ENCODE measurements at places on chromosomes 12 and 14. TPM values are rescaled to one million over a fixed set of nuclear protein-coding genes. Genes with fewer than 3 reads are reported as not detected.

The FRMD6 gene
- 169 TPM for total RNA-seq

The MYH6 gene
- total RNA-seq = 3.4 TPM

The MTHFD1 gene
- 49.0 TPM for total RNA-seq

The SLC22A17 gene
- total RNA-seq = 9.6 TPM

The BMP4 gene
- 12.7 TPM for total RNA-seq

The CLEC7A gene
- total RNA-seq = not detected

The LRFN5 gene
- not detected for total RNA-seq

The FOXG1 gene
- total RNA-seq = not detected

The VRTN gene
- not detected for total RNA-seq

The SOCS4 gene
- 23.9 TPM for total RNA-seq

The BDKRB2 gene
- 0.26 TPM for total RNA-seq

The BHLHE41 gene
- 5.9 TPM for total RNA-seq

The INF2 gene
- total RNA-seq = 87.3 TPM

The APOF gene
- not detected for total RNA-seq

The LRRC43 gene
- not detected for total RNA-seq

The DTX1 gene
- total RNA-seq = 0.13 TPM

The CLEC2A gene
- total RNA-seq = not detected

The CLBA1 gene
- total RNA-seq = 10.6 TPM

The GLRX5 gene
- 69.5 TPM for total RNA-seq

The RD3L gene
- not detected for total RNA-seq

The CAPZA3 gene
- not detected for total RNA-seq

The KRT79 gene
- not detected for total RNA-seq

The CPM gene
- total RNA-seq = 3.2 TPM

The MAP1LC3B2 gene
- 0.48 TPM for total RNA-seq

The SNAPC1 gene
- 19.1 TPM for total RNA-seq

The HOXC9 gene
- total RNA-seq = 9.6 TPM

The SERPINA12 gene
- total RNA-seq = not detected

The CELA1 gene
- not detected for total RNA-seq

Measured in myocyte (in vitro differentiated cells).